ENCODE measurements at places on chromosomes 16 and 17.

- no peak for DNase-seq
Observed at GRCh38 chr16:56964243-56965148, 2.7 kb downstream of the CETP start.

DNA sequence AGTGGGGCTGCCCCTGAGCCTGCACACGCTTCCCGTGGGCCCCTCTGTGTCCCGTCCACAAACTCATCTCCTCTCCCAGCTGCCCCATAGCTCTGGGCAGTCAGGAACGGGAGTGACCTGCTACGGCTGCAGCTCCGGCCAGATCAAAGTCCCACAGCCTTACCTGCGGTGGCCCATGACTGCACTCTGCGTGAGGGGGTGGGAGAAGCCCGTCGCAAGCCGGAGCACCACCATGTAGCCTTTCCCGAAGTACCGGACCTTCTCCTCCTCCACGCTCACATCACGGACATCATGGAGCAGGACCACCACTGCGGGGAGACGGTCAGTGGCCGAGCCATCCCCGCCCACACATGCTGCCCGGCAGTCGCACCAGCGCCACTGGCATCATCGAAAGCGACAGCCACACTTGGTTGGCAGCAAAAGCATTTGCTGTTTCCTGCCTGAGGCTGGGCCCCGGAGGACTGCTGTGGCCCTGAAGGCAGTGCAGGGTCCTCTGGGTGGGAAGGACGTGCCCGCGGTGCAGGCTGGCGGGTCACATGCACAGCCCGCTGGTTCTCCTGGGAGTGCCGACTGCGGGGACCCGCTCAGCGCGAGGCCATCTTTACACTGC is 6.2 kb downstream of the CYBC1 start:
- no peak for DNase-seq

DNA sequence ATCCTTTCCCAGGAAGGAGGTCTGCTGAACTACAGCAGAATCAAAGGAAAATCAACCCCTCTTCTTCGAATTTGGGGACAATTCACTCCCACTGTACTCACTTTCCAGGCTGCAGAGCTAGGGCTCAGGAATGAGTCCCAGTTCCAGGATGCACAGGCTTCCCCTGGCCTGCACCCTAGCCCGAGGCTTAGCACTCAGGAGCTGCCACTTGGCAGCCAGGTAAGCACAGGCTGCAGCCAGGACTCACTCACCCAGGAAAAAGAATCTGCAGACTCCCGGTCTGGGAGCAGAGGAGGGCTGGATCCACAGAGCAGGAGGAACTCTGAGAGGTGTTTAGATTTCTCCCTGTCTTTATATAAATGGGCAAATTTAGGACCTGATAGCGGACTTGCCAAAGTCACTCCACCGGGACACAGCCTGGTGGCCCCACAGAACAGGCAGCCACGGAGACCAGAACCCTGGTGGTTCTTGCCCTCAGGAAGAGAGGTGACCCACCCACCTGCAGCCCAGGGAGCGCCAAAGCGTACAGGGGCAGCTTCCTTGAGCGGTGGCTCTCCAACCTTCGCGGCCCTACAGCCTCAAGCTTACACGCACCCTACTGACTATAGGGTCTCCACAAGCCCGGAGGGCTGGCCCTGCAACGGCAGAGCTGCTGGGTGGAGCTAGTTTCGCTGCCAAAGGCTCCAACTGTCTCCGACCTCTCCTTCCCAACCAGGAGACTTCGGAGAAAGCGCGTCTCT is 4.8 kb downstream of the CBLN1 start:
- no peak for DNase-seq

GRCh38 chr17:47324224-47325020 is 667 bp downstream of the EFCAB13 start:
- DNase-seq: no peak

DNA sequence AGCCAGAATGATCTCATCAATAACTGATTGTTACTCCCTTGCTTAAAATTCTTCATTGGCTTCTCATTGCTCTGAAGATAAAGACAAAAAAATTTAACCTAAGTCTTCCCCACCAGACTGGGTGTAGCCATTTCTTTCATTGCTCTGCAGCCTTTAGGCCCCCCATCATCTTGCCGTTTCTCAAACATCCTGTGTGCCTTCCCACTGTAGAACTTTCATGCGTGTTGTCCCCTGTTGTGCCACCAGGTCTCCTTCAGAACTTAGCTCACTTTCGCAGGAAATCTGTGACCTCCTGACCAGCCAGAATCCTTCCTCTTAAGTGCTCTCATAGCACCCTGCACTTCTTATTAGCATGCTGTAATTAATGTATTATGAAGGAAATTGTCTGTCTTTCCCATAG is 31.8 kb downstream of the TNRC6C start:
- DNase-seq: no peak

- no peak for DNase-seq
Observed at GRCh38 chr17:75457047-75457654, 716 bp downstream of the TMEM94 start.
